ENCODE measurements at places on chromosomes 5 and 9.

DNA sequence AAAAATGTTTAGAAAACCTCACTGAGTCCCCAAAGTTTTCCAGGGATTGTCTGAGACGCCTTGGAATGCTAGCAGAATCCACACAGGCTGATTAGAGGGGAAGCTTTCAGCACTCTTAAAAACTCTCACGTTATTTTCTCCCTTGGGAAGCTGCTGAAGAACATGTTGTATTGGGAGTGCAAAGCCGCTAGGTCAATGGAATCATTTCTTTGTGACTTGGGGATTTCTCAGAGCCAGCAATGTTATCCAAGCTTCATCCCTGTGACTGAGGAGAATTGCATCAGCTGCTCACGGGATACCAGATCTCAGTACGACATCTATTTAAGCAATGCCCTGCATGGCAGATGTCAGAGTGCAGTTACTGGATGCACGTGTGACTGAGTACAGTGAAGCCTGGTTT lies 426.4 kb upstream of the MPDZ start:
- no peak for DNase-seq

DNA sequence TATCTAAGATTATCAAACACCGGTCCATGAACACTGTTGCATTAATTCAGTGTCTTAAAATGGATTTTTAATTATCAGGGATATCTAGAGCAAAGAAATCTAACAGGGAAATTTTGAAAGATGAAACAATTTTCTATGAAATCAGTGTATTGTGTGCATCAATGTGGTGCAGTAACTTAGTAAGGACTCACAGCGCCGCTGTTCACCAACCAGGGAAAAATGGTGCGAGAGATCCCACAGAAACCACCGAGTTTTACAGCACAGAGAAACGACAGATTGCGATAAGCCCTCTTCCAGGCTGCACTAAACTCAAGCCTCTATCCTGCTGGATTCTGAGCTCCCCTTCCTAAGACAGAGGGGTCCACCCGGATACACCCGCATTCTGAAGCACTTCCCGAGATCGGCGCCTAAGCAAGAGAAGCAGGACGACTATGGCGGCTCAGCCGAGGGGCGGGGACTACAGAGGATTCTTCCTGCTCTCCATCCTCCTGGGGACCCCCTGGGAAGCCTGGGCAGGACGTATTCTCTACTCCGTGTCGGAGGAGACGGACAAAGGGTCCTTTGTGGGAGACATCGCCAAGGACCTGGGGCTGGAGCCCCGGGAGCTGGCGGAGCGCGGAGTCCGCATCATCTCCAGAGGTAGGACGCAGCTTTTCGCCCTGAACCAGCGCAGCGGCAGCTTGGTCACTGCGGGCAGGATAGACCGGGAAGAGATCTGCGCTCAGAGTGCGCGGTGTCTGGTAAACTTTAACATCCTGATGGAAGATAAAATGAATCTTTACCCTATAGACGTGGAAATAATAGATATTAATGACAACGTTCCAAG lies at the start of gene PCDHGA7:
TSS of gene PCDHGA7 (plus strand) at position 274 of the 826 bp plus-strand sequence. CDS start at position 432, 158 bp downstream.
- no peak for DNase-seq

GRCh38 chr9:74824654-74825053 lies 63.1 kb downstream of the TRPM6 start:
- DNase-seq, result no peak

DNA sequence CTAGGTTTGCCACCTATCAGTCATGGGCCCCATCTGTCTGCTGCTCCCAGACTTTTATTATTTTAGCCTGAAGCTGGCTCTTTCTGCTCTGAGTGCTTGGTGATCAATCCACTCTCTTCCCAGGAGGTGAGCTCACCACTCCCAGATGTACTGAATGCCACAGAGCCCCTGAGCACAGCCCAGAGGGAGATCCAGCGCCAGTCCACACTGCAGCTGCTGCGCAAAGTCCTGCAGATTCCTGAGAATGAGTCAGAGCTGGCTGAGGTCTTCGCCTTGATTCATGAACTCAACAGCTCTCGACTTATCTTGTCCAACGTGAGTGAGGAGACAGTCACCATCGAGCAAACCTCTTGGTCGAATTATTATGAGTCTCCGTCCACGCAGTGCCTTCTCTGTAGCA lies 36.0 kb downstream of the HMGXB3 start:
- no peak for DNase-seq

GRCh38 chr5:177432143-177432838 lies 5.8 kb downstream of the GRK6 start:
- peak; percentile 72 for DNase-seq

DNA sequence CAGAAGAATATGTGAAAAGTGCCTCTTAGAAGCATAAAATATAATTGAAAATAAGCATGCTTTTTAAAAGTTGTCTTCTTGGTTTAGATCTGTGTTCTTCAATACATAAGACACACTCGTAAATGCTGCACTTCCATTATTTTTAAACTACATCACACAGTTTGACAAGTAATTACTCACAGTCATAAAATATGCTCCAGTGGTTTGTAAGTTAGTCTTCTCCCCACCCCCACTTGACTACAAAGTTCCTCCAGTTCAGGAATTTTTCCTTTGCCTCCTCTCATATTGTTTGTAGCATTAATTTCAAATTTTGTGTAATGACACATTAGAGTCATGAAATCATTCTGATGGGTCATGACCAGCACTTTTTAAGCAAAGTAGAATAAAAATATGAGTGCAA lies 60.3 kb upstream of the PTGER4 start:
- no peak for DNase-seq

DNA sequence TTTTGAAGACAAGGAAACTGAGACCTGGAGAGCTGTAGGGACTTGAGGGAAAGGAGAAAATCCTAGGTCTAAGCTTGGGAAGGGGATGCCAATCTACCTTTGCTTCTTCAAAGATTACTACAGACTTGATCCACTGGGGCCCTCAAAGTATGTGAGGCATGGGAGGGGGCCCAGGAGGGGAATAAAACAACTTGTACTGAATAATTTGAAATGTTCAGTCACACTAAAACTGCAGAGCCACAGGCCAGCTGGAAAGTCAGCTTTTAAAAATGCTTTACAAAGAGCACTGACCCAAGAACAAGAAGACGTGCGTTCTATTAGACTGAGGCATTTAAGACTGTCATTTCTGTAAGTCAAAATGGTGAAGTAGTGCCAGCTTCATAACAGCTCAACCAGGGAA lies 13.6 kb downstream of the IL33 start:
- no peak for DNase-seq

DNA sequence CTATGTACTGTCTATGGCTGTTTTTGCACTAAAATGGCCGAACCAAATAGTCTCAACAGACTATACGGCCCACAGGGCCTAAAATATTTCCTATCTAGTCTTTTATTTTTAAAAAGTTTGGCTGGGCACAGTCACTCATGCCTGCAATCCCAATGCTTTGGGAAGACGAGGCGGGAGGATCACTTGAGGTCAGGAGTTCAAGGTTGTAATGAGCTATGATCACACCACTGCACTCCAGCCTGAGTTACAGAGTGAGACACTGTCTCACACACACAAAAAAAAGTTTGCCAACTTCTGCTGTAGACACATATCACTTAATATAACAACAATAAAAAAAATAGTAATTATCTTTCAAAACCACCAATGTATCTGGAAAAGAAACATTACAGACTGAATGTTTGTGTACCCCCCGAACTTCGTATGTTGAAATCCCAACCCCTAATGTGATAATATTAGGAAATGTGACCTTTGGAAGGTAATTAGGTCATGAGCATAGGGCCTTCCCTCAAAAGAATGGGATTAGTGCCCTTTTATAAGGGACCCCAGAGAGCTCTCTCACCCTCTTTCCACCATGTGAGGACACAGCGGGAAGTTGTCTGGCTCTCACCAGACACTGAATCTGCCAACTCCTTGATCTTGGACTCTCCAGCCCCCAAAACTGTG lies 53.5 kb upstream of the HK3 start:
- no peak for DNase-seq

DNA sequence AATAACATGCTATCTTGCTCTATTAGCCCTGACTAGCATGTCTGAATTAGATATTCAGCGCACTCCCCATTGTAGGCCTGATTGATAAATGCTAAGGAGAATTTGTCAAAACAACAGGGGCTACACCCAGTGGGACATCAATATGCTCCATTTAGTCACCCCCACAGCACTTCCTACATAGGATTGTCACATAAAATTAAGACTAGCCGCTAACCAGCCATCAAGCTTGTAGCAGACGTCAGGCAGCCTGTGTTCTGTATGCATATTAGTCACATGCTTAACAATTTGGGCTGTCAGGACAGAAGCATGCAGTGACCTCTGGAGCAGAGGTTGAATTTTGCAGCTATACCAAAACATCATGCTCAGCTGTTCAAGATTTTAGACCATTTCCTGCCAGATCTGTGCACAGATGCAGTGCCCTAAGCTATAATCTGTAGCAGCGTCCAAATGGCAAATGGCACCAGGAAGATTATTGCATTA lies 197.4 kb upstream of the ISL1 start:
- no peak for DNase-seq

GRCh38 chr9:117664419-117664818 lies 39.8 kb upstream of the TLR4 start:
- no peak for DNase-seq

GRCh38 chr5:150577378-150578139 lies 62.9 kb upstream of the SYNPO start:
- DNase-seq, result no peak

- no peak for DNase-seq
Observed at GRCh38 chr5:141832131-141832530, 46.1 kb downstream of the PCDH1 start.

- no peak for DNase-seq
Observed at GRCh38 chr9:77783518-77783917, 135.4 kb upstream of the GNA14 start.

- peak; percentile 78 for DNase-seq
Observed at GRCh38 chr9:128124873-128125579, 2.5 kb downstream of the PTGES2 start.

DNA sequence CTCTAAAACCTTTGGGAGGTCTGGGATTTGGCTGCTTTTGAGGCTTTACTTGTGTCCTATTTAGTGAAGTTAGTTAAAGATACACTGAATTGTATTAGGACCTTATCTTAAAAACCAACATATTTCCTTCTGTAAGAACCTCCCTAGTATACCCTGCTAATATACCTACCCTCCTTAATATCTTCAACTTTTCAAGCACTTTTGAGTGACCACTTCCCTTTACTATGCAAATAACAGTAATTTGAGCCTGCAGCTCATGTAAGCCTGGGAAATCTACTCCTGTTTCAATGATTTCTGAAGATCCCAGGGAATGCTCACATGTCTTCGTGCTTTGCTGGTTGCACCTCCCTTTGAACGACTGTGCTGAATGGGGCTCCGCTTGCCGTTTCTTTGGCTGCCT lies 358.5 kb downstream of the YTHDC2 start:
- no peak for DNase-seq

GRCh38 chr9:97132865-97133264 lies 93.9 kb upstream of the CTSV start:
- DNase-seq, result no peak

DNA sequence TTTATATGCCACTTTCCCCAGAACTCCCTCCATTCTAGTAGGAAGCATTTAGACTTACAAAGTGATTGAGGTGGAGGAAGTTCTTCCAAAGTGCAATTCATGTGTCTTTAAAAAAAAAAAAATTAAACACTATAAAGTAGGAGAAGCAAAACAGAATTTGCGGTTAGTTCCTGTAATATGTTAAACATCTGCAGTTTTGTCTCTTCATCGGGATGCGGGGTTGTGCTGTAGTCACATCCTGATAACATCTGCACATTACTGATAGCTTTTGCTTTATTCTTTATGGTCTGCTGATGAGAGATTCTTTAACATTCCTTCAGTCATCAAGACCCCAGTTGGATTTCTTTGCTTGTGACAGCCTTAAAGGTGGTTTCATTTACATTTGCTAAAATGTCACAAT lies 694.3 kb downstream of the NR2F1-AS1 start:
- no peak for DNase-seq

DNA sequence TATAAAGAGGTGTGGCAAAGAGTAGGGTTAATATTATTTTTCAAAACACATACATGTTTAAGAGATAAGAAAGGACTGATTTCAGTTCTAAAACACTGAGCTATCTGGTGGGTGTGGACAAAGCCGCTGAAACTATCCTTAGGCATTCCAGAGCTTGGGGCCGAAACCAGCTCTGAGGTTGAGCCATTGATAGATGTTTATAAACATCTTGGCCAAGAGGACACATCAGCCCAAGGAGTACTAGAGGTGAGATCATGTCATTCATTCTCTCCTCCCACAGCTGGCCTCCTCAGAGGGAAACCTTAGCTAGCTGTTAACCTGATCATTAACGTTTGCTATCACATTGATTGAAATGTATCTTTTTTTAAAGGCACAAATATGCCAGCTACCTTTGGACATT lies 89.9 kb downstream of the NLN start:
- DNase-seq, result no peak

DNA sequence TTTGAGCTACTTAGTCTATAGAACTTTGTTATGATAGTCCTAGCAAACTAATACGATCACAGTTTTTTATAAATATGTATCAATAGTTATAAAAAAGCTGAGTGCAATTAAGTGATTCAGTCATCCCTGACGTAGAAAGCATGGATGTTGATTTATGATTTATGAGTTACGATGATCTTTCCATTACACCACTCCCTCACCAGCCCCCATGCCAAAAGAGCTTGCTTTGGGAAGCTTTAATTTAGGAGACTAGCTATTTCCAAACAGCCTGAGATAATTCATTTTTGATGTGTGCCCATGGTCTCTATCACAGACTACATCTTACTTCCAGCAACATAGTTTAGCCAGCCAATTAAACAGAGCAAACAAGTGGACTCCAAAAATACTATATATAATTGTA lies 256.8 kb downstream of the GABRG2 start:
- DNase-seq, result no peak

GRCh38 chr9:76290555-76290954 lies 103.7 kb downstream of the RFK start:
- DNase-seq, result no peak

- DNase-seq, result no peak
Observed at GRCh38 chr9:109717342-109717741, 62.7 kb upstream of the PALM2AKAP2 start.

- peak; percentile 30 for DNase-seq
Observed at GRCh38 chr9:90801241-90801972, at the start of gene SYK. TSS of gene SYK (plus strand) at chr9:90801819. CDS start at chr9:90843899, 42,080 bp downstream.

GRCh38 chr9:129803676-129804060 lies 684 bp downstream of the TOR1B start:
- no peak for DNase-seq

DNA sequence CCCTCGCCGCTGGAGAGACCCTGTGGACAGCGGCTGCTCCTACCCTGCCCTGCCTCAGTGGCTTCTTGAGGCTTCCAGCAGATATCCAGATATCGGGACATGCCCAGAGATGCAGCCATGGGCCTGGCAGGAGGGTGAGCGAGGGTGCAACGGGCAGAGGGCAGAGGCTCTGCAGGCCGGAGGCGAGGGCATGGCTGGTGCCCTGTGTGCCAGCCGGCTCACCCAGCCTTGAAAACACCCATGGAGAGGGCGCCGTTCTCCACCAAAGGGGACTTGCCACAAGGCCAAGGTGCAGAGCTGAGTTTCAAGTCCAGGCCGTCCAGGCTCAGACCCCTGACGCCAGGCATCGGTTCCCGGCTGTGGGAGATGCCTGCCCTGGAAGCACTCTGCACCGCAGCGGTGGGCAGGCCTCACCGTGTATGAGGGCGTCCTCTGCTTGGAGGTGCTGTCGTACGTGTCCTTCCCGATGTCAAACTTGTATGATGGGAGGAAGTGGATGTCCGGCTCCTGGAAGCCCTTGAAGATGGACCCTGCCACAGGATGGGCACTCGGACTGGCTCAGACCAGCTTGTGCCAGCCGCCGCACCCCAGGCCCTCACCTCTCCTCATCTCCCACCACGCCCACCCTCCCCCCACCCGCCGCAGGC lies 8.9 kb downstream of the INPP5E start:
- no peak for DNase-seq

Data from stimulated activated naive CD8-positive, alpha-beta T cell treated with anti-CD3 and anti-CD28 coated beads, Interleukin-15, Interleukin-2, amounts not matched to agents 100 U/mL and 50 U/mL, for 24 hours (primary cell).